ENCODE measurements at places on chromosomes 7 and 10. TPM values are rescaled to one million over a fixed set of nuclear protein-coding genes. Genes with fewer than 3 reads are reported as not detected.

Gene SH3PXD2A
- total RNA-seq = 17.4 TPM

Gene PIK3CG
- total RNA-seq = 0.11 TPM

Gene UCMA
- 1.9 TPM for total RNA-seq

Gene EPHB4
- 104 TPM for total RNA-seq

GRCh38 chr7:139453673-139454321 is 29.7 kb downstream of the KLRG2 start:
- no peaks in the 10 kb centered on the region for H3K27me3 ChIP-seq
- peaks cover 16% of the 10 kb centered on the region for H3K4me1 ChIP-seq
- no peaks in the 10 kb centered on the region for H3K36me3 ChIP-seq
- H3K4me3 ChIP-seq = no peak overlapping the region

Gene APBB1IP
- 0.16 TPM for total RNA-seq

DNA sequence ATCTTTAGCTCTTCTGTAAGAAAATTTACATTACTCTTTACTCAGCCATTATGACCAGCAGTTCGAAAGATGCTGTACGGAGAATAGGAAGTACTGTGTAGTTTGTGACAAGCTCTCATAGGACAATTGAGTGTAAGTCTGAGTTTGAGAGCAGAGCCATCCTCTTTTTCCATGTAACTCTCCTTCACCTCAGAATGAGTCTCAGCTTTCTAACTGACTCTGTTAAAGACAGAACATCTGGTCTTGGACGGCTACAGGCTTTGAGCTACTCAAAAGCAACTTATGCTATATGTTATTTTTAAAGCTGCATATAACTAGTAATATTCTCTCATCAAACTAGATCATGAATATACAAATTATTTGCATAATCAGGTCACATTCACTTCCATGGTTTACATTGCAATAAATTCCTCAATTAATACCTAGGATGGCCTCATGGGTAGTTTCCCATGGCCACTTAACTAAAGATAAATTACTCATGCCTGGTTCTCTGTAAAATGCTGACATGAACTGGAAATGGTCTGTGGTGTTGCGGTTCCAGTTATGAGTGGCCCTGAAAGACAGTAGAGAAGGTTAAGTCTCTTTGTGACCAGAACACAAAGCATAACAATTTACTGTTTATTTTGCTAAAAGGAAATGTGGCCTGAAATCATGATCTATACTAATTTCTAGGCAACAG is 358.7 kb downstream of the PHF14 start:
- no peak overlapping the region for H3K27ac ChIP-seq
- no peaks in the 10 kb centered on the region for H3K36me3 ChIP-seq
- H3K27me3 ChIP-seq = no peaks in the 10 kb centered on the region
- DNase-seq = no peak

DNA sequence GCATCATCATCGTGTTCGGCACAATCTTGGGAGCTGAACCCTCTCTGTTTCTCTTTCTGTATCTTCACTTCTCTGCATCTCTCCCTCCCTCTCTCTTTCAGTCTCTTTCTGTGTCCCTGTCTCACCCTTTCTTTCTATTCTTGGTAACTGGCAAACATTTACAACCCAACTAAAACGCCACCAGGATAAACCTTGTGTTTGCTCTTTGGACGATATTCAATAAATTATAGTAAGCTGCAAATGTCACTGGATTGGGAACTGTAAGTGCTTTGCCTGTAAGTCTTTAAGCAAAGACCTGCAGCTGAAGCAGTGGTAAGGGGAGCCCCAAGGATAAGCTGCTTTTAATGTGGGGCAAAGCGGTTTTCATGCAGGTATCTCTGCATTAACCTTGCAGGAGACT is 558.0 kb upstream of the MKI67 start:
- no peaks in the 10 kb centered on the region for H3K27me3 ChIP-seq
- no peak for DNase-seq
- H3K4me3 ChIP-seq = no peak overlapping the region

DNA sequence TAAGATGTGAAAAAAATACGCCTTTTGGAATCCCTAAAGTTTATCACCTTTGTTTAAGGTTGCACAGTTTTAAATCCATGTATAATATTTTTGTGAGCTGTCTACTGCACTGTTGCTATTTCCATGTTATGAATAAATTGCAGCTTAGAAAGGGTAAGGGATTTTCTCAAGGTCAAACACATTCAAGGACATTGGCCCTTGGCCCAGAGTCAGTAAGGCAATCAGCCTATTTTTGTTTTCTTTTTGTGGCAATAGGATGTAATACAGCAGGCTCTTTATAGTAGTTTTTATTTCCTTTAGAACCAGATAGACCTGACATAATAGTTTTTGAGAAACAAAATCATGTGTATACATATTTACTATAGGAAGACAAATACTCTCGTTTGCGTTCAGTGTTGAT is 219.8 kb downstream of the ACTR3B start:
- H3K4me1 ChIP-seq = peaks cover 46% of the 10 kb centered on the region
- peaks cover 9% of the 10 kb centered on the region for H3K36me3 ChIP-seq
- no peak for DNase-seq
- no peak overlapping the region for H3K27ac ChIP-seq
- H3K4me3 ChIP-seq = no peak overlapping the region

DNA sequence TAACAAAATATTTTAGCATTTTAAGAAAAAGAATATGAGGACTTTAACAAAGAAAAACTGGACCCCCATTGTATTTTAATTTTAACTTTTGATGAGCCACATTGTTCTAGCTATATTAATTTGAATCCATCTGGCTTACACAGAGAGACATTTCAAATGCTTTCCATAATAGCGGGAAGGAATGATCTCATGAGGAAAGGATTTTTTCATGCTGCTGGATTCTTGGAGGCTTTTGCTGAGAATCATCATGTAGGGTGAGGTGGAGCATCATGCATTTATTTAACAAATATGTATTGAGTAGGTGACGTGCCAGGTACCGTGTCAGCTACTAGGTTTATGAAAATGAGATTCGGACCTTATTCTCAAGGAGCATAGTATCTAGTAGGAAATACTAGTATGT is 1006.3 kb downstream of the SORCS1 start:
- no peaks in the 10 kb centered on the region for H3K4me1 ChIP-seq
- no peak overlapping the region for H3K4me3 ChIP-seq
- H3K27ac ChIP-seq = no peak overlapping the region
- H3K36me3 ChIP-seq = no peaks in the 10 kb centered on the region
- DNase-seq = no peak

- H3K27ac ChIP-seq = no peak overlapping the region
- no peaks in the 10 kb centered on the region for H3K27me3 ChIP-seq
- H3K4me3 ChIP-seq = no peak overlapping the region
Measured at GRCh38 chr7:129095258-129095657, 40.3 kb upstream of the TNPO3 start.

Measured in WTC11 (cell line).